Hematopoietic multipotent progenitor cell treated with erythropoietin and hydrocortisone succinate and interleukin-3 and kit ligand, for 6 days (in vitro differentiated cells): ENCODE measurements at places on chromosomes 13 and 19.

DNA sequence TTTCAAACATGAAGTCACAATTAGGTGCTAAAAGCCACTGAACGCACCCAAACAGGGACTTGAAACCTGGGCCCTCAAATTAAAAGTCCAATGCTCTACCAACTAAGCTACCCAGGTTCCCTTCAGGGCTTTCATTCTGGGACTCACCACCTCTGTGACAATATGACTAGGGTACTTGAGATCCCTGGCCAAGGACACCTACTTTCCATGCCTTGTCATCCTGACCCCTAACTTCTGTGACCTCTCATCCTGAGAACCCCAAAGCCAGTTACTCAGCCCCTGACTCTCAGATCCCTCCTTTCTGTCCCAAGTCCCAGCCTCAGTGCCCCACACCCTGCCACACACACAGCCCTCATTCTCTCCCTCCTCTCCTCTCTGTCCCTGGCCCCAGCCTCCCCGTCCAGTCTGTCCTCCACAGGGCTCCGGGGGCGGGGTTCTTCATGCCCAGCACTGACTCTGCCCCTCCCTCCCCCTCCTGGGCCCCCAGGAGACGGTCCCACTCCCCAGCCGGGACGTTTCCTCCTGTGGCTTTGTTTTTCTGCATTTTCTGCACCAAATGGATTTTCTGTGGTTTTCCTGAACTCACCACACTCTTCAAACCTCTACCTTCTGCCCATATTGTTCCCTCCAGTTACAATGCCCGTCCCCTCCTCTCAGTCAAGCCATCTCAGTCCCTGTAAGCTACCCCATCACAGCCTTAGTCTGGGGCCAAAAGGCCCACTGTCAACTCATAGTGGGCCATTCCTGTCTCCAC is 7.0 kb downstream of the RCN3 start:
- no peak for DNase-seq

- DNase-seq = peak; percentile 55
These were observed 5.0 kb upstream of the PTGER1 start for GRCh38 chr19:14479975-14480699.

DNA sequence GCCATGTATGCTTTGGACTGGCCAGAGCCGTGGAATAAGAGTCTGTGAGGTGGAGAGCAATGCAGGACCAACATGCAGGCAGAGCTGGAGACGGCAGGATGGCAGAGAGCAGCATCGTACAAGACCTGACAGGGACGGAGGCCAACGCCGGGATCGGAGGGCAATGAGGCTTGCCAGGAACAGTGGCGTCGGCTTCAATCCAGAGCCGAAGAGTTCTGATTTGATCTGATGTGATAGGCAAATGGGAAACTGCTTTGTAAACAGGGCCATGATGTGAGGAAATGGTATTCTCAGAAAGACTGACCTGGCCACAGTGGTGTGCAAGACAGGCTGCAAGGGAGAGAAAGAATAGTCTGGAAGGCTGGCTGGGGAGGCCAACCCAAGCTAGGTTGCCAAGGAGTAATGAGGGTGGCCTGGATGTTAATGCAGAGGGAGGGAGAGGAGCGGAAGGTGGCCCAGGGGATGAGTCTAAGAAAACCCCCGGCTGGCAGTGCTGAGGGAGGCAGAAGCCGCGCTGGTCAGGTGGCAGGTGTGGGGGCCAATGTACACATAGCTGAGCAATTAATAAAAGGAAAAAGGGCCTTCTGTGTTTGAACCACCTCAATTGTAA is 26.7 kb downstream of the RCBTB2 start:
- no peak for DNase-seq

GRCh38 chr19:56109226-56109625 is 11.9 kb downstream of the ZNF787 start:
- peak; percentile 62 for DNase-seq

DNA sequence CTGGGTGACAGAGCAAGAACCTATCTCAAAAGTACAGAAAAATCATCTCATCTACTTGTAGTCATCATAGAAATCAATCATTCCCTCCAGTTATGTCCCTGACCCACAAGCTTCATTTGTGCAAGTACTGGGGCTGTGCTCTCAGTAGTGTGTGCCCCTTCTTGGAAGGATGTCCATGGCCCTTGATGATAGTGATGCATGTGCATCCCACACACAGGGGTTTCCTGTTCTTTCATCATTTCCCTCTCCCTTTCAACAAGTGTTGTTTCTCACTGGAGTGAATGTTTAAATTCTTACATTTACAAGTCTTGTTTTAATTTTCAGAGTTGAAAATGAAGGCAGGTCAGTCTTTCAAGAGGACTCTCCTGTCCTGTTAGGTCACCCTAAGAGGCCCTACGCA is 1.5 kb downstream of the LGALS13 start:
- no peak for DNase-seq

- no peak for DNase-seq
These were observed 10.5 kb upstream of the SLC7A1 start for GRCh38 chr13:29605860-29606526.

DNA sequence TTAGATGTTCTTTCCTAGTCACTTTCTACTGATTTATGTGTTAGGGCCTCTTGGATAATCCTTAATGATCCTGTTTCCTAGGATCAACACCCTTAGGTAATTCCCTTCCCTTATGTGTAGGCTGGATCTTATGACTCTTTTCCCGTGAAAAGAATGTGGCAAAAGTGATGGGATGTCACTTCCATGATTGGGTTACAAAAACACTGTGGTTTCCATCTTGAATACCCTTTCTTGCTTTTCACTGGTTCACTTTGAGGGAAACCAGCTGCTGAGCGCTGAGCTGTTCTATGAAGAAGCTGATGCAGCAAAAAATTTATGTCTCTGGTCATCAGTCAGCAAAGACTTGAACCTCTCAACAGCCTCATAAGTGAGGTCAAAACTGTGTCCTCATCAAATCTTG is 609.4 kb downstream of the OLFM4 start:
- no peak for DNase-seq

- DNase-seq = no peak
These were observed 12.1 kb downstream of the PPP6R1 start for GRCh38 chr19:55246462-55247451.

- no peak for DNase-seq
These were observed 38.9 kb upstream of the ZNF835 start for GRCh38 chr19:56710437-56710836.

DNA sequence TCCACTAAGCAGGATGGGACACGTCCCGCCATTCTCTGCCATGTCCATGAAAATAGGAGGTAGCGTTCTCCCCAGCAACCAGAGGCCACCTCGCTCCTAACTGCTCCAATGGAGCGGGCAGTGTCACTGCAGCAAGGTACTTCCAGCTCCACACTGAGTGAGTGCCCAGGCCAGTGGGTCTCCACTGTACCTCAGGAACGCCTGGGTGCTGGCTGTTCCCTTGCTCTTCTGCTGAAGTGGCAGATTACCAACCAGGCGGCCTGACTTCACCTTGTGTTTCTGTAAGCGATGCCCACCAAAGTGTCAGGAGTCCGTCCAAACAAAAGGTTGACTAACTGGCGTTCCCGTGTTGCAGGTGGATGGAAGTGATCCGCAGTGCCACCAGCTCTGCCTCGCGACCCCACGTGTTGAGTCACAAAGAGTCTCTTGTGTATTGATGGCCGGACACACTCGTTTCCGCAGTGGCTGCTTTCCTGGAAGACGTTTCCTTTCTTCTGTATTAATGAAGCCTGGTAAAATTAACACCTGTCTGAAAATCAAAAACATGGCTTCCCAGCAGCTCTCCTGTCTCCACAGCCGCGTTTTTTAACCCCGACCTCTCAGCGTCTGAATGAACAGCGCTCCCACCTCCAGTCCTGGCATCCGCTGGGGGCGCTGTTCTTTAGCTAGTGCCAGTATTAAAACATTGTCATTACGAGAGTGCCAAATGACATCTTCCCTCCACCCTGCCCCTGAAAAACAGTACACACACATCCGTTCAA is 128.8 kb downstream of the STK24 start:
- DNase-seq = peak; percentile 48

DNA sequence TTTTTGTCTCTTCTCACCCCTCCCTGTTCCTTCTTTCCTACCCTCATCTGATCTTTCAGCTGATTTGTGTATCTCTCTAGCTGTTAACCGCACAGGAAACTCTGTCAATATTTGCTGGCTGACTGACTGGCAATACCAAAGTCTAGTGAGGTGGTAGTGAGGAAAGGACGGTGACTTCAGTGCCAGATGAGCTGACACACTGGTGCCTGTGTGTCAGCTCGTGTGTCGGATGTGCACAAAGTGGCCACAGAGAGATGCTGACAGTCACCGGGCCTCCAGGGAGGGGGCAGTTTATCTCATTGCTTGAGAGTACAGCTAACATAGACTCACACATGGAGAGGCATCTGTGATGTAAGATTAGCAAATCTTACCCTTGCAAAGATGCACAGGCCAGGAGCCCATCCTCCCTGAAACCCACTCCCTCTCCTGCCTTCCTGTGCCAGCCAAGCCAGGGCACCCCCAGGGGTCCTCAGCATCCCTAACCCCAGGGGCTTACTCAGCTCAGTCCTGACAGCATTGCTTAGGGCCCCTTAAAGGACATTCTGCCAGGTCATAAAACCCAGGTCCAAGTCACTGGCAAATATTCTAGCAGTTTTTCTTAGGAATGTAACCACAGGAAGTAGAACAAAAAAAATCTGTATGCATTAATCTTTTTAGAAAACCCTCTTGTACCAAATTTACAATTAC is 80.2 kb downstream of the SHISA2 start:
- no peak for DNase-seq

GRCh38 chr13:39379118-39379517 is 223.9 kb downstream of the LHFPL6 start:
- no peak for DNase-seq

DNA sequence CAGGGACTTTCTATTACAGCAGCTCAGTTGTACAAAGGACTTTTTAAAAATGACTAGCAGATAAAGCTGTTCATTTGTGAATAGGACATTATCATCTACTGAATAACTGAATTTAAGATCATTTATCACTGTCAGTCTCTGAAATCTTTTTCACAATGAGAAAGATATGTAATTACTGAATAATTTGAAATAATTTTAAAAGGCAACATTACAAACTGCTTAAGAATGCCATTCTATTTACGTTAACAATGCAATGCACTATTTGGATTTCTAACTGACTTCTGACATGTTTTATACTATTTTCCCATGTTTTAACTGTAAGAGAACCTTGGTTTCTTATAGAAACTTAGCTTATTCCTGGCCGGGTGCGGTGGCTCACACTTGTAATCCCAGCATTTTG is 2033.0 kb upstream of the PCDH20 start:
- DNase-seq = no peak

DNA sequence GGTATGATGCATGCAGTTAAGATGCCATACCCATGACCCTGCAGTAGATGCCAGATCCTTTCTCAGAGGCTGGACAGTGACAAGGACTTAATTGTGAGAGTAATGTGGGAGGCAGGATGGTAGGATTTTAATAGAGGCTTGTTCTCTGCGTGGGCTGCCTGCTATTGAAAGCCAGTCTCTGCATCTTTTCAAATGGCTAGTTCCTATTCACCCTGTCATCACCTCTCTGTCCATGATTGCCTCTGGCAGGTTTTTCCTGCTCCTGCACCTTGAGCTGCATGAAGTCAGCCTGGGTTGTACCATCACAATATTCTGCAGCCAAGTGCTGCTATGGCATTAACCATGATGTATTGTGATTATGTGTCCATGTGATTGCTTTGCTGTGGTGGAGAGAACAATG is 440.5 kb downstream of the ITGBL1 start:
- DNase-seq = no peak

DNA sequence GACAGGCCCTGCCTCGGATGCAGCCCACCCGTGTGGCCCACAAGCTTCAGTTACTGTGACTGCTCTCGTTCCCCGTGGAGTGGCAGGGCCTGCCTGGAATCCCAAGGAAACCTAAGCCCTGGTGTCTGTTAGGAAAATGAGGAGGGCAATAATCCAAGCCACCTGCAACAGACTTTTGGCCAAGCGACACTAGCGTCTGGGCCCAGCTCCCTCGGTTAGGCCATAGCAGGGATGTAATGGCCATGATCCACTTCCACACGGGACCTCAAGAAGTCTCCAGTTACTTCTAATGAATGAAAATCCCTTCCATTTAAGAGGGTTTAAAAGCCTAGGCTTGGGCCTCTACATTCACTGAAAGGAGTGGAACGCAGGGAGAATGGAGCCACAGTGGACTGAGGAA is 8.9 kb downstream of the ZC3H4 start:
- DNase-seq = no peak

DNA sequence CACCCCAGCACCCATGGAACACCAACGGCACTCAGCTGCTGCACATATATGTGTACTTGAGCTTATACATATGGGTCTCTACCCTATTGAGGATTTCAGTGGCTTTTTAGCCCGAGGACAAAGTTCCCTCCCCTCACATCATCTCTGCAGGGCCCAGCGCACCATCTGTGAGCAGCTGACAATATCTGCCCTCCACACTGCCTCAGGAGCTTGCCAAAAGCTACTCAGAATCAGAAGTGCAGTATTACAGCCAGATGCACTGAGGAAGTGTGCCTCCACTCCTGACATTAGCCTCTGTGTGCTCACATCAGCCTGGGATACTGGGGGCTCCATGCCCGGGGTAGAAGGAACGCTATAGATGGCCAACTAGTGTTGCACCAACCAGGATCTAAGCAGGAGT is 903.9 kb downstream of the UQCRFS1 start:
- no peak for DNase-seq

- no peak for DNase-seq
These were observed 13.1 kb upstream of the SCEL start for GRCh38 chr13:77522444-77522843.

DNA sequence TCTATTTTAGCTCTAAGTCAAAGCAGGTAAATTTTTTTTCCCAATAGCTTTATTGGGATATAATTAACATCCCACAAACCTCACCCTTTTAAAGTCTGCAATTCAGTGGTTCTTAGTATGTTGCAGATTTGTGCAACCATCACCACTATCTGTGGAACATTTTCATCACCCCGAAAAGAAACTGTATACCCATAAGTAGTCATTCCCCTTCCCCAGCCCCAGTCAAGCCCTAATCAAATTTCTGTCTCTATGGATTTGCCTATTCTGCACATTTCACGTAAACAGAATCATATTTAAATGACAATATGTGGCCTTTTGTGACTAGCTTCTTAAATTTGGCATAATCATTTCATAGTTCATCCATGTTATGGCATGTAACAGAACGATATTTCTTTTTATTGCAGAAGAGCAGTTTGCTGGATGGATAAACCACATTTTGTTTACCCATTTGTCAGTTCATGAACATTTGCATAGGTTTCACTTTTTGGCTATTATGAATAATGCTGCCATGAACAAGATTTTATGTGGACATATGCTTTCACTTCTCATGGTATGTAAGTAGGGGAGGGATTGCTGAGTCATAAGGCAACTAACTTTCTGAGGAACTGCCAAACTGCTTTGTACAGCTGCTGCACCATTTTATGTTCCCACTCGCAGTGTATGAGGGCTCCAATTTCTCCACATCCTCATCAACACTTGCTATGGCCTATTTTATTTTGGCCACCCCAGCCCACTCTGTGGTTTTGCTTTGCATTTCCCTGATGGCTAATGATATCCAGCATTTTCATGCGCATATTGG is 10.9 kb downstream of the SLC46A3 start:
- DNase-seq = peak; percentile 67

DNA sequence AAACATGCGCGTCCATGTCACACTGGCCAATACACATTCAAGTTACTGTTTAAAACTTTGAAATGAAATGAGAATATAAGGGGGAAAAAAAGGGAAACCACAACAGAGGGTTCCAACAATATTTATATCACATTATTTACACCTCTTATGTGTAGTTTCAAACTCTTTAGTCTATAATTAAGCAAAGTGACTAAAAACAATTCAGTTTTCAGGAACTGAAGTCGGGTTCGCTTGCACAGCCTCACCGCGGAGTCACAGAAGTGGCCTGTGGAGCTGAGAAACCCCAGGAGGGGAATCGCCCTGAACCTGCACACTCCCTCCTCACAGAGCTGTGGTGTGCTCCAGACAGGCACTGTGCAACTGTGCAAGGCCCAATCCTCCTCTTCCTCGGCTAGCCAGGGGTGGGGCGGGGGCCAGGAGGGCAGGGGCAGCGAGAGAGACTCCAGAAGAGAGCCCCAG is 75.9 kb downstream of the STK24 start:
- DNase-seq = no peak
